ENCODE measurements at places on chromosomes 11 and 22.
A peak's percentile ranks its signal among the peaks of the same experiment; 100 is the strongest.

- no peak for DNase-seq
These were observed 228.9 kb downstream of the GUCY1A2 start for GRCh38 chr11:106789406-106789805.

DNA sequence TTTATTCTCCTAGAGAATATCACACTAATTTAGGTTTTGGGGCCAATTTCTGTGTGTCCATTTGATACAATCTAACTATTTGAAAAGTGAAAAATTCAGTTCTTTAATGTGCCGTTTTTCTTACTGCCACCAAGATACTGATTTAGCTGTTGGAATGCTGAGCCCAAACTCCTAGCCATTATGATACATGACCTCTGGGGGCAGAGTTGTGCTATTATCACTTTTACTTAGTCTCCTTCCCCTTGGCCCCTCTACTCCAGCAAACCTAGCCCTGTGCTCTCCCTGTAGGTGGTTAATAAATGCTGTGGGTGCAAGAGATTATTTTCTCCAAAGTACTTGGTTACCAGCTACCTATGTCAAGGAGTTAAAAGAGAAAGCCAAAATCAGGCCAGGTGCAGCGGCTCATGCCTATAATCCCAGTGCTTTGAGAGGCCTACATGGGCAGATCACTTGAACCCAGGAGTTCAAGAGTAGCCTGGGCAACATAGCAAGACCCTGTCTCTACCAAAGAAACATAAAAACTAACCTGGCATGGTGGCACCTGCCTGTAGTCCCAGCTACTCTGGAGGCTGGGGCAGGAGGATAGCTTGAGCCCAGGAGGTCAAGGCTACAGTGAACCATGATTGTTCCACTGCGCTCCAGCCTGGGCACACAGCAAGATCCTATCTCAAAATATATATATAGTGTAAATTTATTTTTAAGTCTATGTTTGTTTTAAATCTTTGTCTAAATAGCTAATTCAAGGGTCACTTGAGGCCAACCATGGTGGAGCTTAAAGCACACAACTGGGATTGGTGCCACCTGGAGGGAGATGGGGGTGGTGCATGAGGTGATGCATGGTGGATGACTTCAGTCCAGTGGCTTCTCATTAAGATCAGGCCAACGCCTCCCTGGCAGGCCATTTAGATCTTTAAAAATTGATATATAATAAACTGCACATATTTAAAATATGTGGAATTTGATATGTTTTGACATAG is 193.2 kb upstream of the PLET1 start:
- no peak for DNase-seq

DNA sequence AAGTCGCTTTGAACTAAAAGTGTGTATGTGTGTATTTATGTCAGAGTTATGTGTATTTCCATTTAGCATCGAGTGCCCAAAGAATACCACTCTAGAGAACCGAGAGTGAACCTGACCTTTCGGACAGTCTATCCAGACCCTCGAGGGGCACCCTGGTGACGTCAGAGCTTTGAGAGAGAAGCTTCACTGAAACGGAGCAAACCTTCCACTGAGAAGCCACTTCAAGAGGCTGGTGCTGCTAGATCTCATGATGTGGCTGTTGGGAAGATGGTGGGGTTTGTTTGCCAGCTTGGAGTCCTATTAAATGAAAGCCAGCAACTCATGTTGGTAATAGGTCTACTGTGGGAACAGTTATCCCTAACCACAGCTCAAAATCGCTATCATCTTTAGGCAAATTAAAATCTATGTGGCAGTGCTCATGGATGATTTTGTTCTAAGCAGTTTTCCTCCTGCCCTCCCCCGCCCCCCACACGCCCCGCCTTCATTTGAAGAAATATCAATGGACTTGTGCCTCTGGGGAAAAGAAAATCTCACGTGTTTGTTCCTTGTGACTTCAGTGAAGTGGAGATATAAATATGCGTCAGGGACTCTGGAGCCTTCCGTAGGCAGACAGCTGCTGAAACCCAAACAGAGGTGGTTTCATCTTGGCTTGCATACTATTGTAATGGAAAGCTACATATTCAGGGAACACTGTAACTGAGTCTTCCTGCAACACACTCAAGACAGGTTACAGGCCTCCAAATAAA is 22.4 kb upstream of the C11orf96 start:
- no peak for DNase-seq

DNA sequence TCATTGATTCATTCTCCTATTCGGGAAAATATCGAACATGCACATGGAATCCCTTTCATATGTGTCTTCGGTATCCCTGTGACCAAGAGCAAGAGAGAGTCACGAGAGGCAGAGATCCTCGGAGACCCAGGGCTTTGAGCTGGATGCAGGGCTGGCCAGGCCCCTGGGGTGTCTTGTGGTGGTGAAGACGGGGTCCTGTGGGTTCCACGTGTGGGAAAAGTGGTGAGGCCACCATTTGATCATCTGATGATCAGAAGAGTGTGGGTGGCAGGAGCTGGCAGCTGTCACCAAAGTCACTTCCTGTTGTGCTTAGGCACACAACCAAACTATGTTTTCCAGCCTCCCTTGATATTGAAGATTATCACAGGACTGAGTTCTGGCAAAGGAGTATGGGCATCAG is 94.0 kb downstream of the BRD1 start:
- DNase-seq, result no peak

DNA sequence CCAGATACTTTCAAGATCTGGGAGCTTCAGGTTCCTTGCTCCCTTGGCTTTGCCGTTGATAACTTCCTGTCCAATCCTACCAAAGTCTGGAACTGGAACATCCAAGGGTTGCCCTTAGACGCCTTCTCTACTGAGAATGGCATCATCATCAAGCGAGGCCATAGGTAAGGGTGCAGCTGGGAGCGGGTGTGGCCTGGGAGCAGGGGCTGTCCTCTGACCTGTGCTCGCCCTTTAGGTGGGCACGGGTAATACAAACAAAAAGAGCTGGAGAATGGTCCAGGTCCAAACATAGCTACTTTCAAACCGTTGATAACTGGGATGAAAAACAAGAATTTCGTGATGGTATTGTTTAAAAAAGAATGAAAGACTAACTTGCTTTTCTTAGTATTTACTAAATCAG is 25.0 kb downstream of the CASP12 start:
- DNase-seq, result no peak

GRCh38 chr11:33324302-33324985 is 67.3 kb downstream of the HIPK3 start:
- no peak for DNase-seq

GRCh38 chr11:86617502-86617901 is 54.9 kb downstream of the ME3 start:
- DNase-seq, result no peak

DNA sequence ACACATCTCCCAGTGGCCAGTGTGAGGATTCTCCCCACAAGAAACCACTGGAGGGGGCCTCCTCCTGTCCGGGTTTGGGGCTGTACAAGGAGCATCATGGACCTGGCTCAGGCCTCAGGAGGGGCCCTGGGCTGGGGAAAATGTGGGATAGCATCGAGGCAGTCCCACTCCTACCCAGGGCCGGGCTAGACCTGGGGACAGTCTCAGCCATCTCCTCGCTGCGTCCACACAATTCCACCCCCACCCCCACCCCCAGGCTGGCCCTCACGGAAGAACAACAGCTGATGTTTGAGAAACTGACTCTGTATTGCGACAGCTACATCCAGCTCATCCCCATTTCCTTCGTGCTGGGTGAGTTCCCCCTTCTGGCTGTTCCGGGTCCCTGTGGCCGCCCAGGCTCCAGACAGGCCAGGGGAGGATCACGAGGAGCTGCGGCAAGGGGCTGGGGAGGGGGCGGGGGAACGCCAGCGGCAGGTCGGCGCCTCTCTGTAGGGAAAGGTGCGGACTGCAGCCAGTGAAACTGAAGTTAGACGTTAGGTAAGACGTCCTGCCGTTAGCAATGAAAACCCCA is 4.8 kb downstream of the BEST1 start:
- DNase-seq, result no peak

DNA sequence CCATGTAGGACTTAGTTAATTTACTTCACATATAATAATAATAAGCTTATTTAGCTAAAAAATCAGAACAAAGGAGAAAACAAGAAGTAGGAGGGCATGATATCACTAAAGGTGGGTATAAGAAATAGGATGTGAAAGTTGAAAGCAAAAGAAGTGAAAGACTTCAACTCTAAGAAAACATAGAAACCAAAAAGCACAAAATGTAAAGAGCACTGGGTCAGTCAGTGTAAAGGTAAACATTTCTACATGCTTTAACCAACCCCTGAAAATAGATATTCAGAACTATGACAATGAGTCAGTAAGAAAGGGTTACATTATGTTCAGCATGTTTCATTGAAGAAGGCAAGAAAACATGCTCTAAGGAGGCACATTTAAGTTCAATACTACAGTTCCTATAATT is 298.8 kb downstream of the SWAP70 start:
- DNase-seq, result no peak

DNA sequence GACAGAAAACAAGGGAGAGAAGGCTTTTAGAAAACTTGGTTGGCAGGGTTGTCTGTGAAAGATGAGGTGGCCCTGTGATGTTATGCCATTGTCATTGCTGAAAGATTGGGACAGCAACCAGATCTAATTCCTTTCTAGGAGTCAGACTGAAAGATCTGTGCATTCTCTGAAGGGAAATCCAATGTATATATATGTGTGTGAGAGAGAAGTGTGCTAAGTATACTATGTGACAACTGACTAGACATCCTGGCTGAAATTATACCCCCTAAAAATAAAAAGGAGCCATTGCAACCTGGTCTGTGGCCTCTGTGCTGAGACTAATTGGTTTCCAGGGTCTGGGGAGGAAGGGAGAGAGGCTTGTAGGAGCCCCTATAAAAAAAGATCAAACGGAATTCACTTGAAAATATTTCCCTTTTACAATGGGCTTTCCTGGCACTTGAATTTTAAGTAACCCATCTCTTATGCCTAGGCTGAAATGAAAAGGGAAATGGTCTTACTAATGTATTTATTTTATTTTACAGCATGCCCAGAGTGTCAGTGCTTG is 1.2 kb upstream of the MPPED2 start:
- no peak for DNase-seq

DNA sequence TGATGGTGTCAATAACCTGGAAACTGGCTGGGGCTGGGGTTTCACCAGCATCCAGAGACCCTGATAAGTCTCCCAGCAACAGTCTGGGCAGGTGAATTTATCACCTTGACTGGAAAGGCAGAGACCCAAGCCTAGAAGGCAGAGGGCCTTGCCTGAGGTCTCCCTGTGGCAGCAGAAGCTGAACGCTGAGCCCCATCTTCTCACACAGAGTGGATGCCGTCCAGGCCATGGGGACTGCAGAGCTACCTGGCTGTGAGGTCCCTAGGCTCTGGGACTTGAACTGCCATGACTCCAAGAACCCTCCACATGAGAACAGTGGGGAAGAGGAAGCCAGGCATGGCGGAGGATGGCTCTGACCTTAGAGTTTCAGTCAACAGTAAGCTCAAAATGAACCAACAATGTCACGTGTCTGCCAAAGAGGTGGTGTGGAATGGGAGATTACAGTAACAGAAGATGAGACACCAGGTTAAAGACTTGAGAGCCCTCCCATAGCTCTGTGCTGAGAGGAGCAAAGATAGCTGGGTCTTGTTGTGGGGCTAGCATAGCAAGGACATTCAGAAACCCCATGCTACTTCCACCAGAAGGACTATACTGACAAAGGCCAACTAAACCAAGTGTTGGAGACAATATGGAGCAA is 79.1 kb upstream of the LINC01488 start:
- DNase-seq, result no peak

GRCh38 chr22:38296372-38296771 is 20.9 kb downstream of the CSNK1E start:
- DNase-seq, result no peak

DNA sequence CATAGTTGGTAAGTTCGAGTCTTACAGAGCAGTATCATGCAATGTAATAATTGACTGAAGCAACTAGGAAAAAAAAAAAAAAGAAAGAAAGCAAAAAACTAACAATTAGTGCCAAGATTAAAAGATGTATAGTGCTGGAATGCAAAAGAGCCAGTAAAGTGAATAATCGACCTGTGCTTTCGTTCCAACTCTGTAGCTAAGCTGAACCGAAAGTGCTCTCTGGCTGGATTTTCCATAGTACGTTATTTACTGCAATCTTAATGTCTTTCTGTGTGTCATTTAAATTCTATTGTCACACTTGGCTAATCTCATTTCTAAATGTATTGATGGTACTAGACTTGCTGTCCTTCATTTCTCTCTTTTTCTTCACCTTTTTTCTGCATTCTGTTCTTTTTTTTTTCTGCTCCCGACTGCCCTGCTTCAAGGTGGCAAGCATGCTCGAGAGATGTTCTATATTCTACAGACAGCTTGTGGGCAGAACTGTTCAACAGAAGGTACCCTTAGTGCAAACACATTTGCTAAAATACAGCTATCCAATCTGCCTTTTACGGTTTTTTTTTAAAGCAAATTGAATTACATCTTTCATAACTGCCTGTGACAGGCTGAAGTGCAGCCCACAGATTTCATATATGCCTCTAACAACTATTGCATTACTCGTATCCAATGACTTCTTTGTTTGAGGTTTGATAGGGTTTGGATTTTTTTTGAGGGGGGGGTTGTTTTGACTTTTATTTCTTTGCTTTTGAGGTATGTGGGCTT is 204.2 kb upstream of the MTNR1B start:
- no peak for DNase-seq

DNA sequence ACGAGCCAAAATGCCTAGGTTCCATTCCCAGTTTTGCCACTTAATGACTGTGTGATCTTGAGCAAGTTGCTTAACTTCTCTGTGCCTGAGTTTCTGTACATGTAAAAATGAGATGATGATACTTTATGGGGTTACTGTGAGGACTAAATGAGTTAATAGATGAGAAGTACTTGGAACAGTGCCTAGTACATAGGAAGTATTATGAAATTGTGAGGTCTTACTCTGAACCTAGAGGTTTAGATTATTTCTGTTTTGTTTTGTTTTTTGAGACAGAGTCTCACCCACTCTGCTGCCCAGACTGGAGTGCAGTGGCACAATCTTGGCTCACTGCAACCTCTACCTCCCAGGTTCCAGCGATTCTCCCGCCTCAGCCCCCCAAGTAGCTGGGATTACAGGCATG is 227.0 kb upstream of the POU2AF2 start:
- DNase-seq, result no peak

- DNase-seq, result no peak
These were observed 1.4 kb downstream of the SIGIRR start for GRCh38 chr11:413120-414081.

- no peak for DNase-seq
These were observed 30.2 kb downstream of the ZBTB16 start for GRCh38 chr11:114089748-114090147.

- DNase-seq, result peak; percentile 53
These were observed 3.5 kb downstream of the DGCR6L start for GRCh38 chr22:20316217-20316843.

GRCh38 chr11:130237282-130238006 is 77.3 kb downstream of the ZBTB44 start:
- DNase-seq, result no peak

GRCh38 chr11:57662893-57663292 is 5.0 kb upstream of the ZDHHC5 start:
- DNase-seq, result no peak

- no peak for DNase-seq
These were observed 9.4 kb upstream of the CASP12 start for GRCh38 chr11:104907521-104908185.
